IMR-90 (cell line): ENCODE measurements at places on chromosomes 7 and 10. TPM values are rescaled to one million over a fixed set of nuclear protein-coding genes. Genes with fewer than 3 reads are reported as not detected.

LEP gene
- total RNA-seq, result not detected in 2 replicates

PPP1R3C gene
- 61.7 and 62.9 TPM in 2 replicates for total RNA-seq

SPACDR gene
- 0.54 and 1.1 TPM in 2 replicates for total RNA-seq

VAX1 gene
- not detected in 2 replicates for total RNA-seq

TAS2R5 gene
- total RNA-seq, result under 0.01 and 0.36 TPM in 2 replicates

SLC29A4 gene
- 2.3 and 2.5 TPM in 2 replicates for total RNA-seq

CDHR1 gene
- not detected in 2 replicates for total RNA-seq

CPXM2 gene
- total RNA-seq, result not detected in 2 replicates

ELOVL3 gene
- 0.28 and 0.36 TPM in 2 replicates for total RNA-seq

EDRF1 gene
- total RNA-seq, result 24.9 and 28.1 TPM in 2 replicates

MYL10 gene
- not detected in 2 replicates for total RNA-seq

ZWINT gene
- total RNA-seq, result 52.0 and 54.7 TPM in 2 replicates

NAT16 gene
- not detected in 2 replicates for total RNA-seq

AOC1 gene
- total RNA-seq, result not detected in 2 replicates

CRYGN gene
- total RNA-seq, result not detected in 2 replicates

GATA3 gene
- under 0.01 TPM in 1 of 2 replicates, not detected in the other for total RNA-seq

WEE2 gene
- total RNA-seq, result not detected in 2 replicates

KCNMA1 gene
- total RNA-seq, result 24.7 and 25.6 TPM in 2 replicates

DNAAF5 gene
- 12.4 and 13.9 TPM in 2 replicates for total RNA-seq

PAX4 gene
- not detected in 2 replicates for total RNA-seq

LRIT1 gene
- total RNA-seq, result not detected in 2 replicates

RNF133 gene
- under 0.01 TPM in 1 of 2 replicates, not detected in the other for total RNA-seq

CYP17A1 gene
- not detected in 2 replicates for total RNA-seq

SLC13A4 gene
- total RNA-seq, result 0.56 TPM in 1 of 2 replicates, not detected in the other

LGI1 gene
- total RNA-seq, result not detected in 2 replicates

TUBAL3 gene
- total RNA-seq, result not detected in 2 replicates

GPR26 gene
- total RNA-seq, result not detected in 2 replicates

GCK gene
- total RNA-seq, result 0.18 and 0.28 TPM in 2 replicates

NOC3L gene
- total RNA-seq, result 26.5 and 40.5 TPM in 2 replicates

TMEM213 gene
- not detected in 2 replicates for total RNA-seq

HGF gene
- total RNA-seq, result 38.3 and 50.9 TPM in 2 replicates

CALML5 gene
- not detected in 2 replicates for total RNA-seq

VENTX gene
- total RNA-seq, result not detected in 2 replicates

CCDC7 gene
- 3.9 and 4.3 TPM in 2 replicates for total RNA-seq

GPRIN2 gene
- under 0.01 TPM in 1 of 2 replicates, not detected in the other for total RNA-seq

EGFR gene
- 60.4 and 63.9 TPM in 2 replicates for total RNA-seq

SDK1 gene
- 1.1 and 1.6 TPM in 2 replicates for total RNA-seq

SFRP5 gene
- total RNA-seq, result not detected in 2 replicates

SEC31B gene
- 1.1 and 1.3 TPM in 2 replicates for total RNA-seq

C7orf33 gene
- not detected in 2 replicates for total RNA-seq

NUDT5 gene
- total RNA-seq, result 70.1 and 74.2 TPM in 2 replicates

BLNK gene
- total RNA-seq, result not detected in 2 replicates

TAS2R4 gene
- 0.18 and 0.28 TPM in 2 replicates for total RNA-seq

CARD11 gene
- total RNA-seq, result 0.18 and 0.28 TPM in 2 replicates

TDRD1 gene
- total RNA-seq, result not detected in 2 replicates

PRKG1 gene
- total RNA-seq, result 18.3 and 22.5 TPM in 2 replicates

PLEKHS1 gene
- not detected in 2 replicates for total RNA-seq

NPC1L1 gene
- total RNA-seq, result not detected in 2 replicates

GATAD1 gene
- total RNA-seq, result 9.3 and 10.3 TPM in 2 replicates

UPK3B gene
- total RNA-seq, result not detected in 2 replicates

OPN1SW gene
- total RNA-seq, result not detected in 2 replicates

PPP1R17 gene
- not detected in 2 replicates for total RNA-seq

ARHGEF35 gene
- total RNA-seq, result not detected in 2 replicates
